ENCODE measurements at places on chromosomes 3 and 15.
A peak's percentile ranks its signal among the peaks of the same experiment; 100 is the strongest.

DNA sequence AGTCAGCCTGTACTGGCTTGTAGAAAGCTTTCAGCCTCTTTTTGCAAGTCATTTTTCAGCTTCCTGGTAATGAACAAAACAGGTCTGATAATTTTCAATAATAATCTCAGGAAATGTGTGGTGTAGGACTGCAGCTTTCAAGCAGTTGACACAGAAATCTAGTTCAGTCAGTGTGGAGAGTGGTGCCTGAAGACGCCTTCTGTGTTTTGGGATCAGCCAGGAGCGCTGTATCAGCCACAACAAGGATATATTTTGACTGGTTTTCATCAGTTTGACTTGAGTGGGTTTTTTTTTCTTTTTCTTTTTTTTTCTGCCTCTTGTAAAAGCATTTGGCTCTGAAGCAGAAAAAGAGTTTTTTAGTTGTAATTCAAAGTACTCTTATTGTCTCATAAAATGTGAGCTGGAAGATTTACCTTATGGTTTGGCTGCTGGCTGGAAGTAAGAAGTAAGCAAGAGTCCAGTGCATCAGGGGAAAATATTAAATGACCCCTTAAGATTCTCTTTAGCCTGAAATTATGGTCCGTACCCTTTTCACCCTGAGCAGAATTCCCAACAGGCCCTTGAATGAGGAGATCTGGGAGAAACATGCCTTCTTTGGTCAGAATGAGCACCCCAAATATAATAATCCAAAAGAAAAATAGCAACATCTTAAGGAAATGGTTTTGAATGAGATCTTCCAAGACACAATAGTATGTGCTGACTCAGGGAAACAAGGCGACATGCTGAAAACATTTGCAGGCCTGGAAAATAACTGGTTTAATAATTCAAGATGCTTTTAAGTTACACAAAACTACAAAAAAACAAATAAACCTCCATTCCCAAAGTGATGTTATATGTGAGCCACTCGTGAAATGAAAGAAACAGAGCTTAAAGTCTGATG lies 332.7 kb upstream of the ADAMTS9 start:
- no peak for DNase-seq

GRCh38 chr3:112791736-112792135 lies 54.9 kb downstream of the CD200R1L start:
- DNase-seq = no peak

GRCh38 chr3:179184826-179185225 lies 36.7 kb downstream of the PIK3CA start:
- no peak for DNase-seq

GRCh38 chr15:71743861-71744382 lies 66.4 kb upstream of the NR2E3 start:
- DNase-seq = peak; percentile 11

- no peak for DNase-seq
These were observed 42.5 kb downstream of the EEFSEC start for GRCh38 chr3:128195802-128196201.
